Activated effector memory CD4-positive, alpha-beta T cell treated with anti-CD3 and anti-CD28 coated beads, Interleukin-2, amount 50 U/mL, for 16 hours (primary cell): ENCODE measurements at places on chromosomes 16 and 17.

DNA sequence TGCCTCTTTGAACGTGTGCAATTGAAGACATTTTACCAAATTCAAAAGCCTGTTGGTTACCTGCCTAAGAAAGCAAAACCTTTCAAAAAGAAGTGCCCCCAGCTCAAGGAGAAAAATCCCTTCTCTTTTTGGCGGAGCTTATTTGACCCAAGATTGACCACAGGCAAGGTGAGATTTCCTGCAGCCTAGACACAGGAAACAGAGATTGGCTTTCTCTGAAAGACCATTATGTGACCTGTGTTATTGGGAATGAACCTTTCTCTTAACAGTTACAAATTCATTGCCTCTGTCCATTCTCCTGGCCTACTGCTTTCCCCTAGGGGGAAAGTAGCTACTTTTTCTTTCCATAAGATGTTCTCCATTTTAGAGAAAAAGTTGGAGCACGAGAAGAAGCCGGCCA, 42.1 kb upstream of the MAF start:
- DNase-seq, result no peak

DNA sequence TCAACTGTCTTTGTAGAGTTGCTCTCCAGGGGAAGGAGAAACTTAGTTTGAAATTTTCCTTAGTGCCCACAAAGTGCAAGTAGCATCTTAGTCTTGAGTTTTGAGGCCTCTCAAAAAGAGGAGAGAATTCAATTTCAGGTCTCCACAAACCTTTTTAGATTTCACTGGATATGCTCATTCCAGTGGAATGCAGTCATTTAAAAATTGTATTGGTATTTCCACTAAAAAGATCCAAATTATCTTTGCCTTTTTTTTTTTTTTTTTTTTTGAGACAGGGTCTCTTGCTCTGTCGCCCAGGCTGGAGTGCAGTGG, 6.9 kb upstream of the FOXJ1 start:
- DNase-seq, result no peak

DNA sequence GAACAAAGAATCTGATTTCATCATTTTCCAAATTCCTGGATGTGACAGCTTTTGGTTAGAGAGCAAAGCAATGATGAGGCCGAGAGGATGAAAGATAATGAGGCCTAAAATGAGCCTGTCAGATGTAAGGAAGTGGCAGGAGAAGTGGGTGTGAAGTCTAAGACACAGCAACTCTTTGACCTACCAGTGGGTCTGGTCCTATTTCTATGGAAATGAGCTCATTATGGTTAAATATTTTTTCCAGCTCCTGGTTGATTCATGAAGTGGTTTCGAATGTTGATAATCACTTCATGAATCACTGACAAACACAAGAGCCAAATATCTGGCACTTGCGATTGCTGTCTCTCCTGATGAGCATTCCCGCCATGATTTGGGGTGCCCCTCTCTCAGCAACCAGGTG, 273.3 kb upstream of the CDH5 start:
- DNase-seq, result no peak

DNA sequence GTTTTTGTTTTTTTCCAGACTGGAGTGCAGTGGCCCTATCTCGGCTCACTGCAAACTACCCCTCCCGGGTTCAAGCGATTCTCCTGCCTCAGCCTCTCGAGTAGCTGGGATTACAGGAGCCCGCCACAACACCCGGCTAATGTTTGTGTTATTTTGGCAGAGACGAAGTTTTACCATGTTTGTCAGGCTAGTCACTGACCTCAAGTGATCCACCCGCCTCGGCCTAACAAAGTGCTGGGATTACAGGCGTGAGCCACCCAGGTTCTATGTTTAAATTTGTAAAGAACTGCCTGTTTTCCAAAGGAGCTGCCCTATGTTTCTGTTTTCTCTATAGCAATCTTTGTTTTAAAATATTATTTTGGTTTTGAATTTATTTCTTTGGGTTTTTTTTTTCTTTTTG, 13.8 kb upstream of the C16orf87 start:
- DNase-seq, result no peak

GRCh38 chr17:146546-146945, 9.2 kb downstream of the SCGB1C2 start:
- DNase-seq, result peak; percentile 31

- DNase-seq, result no peak
Measured at GRCh38 chr17:11495613-11496012, 102.7 kb upstream of the DNAH9 start.
